Activated T-helper 2 cell treated with anti-CD3 and anti-CD28 coated beads, Interferon-gamma antibody, Interleukin-2, Interleukin-4, amounts not matched to agents 10 μg/mL and 5 μg/mL and 100 μg/mL, durations not matched to agents 14 hours and 24 hours and 36 hours (primary cell): ENCODE measurements at places on chromosomes 16 and 17. TPM values are rescaled to one million over a fixed set of nuclear protein-coding genes. Genes with fewer than 3 reads are reported as not detected.
A peak's percentile ranks its signal among the peaks of the same experiment; 100 is the strongest.

DNA sequence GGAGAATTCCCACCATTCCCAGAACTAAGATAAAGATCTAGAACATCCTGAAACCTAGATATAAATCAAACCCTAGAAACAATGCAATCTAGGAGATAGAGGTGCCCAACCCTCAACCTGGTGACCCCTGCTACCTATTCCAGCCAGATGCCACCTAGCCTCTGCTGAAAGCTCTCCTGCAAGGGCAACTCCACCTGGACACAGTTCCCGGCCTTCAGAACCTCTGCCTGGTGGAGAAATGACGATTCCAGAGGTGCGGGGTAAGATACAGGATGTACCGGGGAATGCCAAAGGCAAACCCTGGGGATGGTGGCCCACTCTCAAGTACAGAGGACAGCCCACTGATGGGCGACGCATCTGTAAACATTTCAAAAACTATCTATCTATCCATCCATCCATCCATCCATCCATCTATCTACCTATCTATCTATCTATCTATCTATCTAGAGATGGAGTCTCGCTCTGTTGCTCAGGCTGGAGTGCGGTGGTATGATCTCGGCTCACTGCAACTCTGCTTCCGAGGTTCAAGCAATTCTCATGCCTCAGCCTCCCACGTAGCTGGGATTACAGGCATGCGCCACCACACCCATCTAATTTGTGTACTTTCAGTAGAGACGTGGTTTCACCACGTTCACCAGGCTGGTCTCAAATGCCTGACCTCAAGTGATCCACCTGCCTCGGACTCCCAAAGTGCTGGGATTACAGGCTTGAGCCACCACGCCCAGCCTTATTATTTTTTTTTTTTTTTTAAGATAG is 19.0 kb downstream of the MEAK7 start:
- H3K27me3 ChIP-seq = no peaks in the 10 kb centered on the region
- no peak for DNase-seq
- H3K4me1 ChIP-seq = no peaks in the 10 kb centered on the region
- H3K27ac ChIP-seq = no peak overlapping the region
- no peak overlapping the region for H3K4me3 ChIP-seq
- H3K36me3 ChIP-seq = peaks cover 46% of the 10 kb centered on the region

SMTNL2 gene
- total RNA-seq = not detected in 2 replicates

GRCh38 chr16:68750193-68750695 is 13.2 kb downstream of the CDH1 start:
- DNase-seq = no peak
- H3K4me1 ChIP-seq = peaks cover 27% of the 10 kb centered on the region
- H3K27ac ChIP-seq = no peak overlapping the region
- H3K27me3 ChIP-seq = peaks cover 20% of the 10 kb centered on the region
- no peaks in the 10 kb centered on the region for H3K36me3 ChIP-seq

GRCh38 chr16:84884596-84885341 is 65.0 kb downstream of the CRISPLD2 start:
- no peak for DNase-seq
- no peak overlapping the region for H3K4me3 ChIP-seq
- H3K27ac ChIP-seq = no peak overlapping the region
- H3K36me3 ChIP-seq = no peaks in the 10 kb centered on the region
- peaks cover 3% of the 10 kb centered on the region for H3K27me3 ChIP-seq
- H3K4me1 ChIP-seq = peaks cover 3% of the 10 kb centered on the region

DNA sequence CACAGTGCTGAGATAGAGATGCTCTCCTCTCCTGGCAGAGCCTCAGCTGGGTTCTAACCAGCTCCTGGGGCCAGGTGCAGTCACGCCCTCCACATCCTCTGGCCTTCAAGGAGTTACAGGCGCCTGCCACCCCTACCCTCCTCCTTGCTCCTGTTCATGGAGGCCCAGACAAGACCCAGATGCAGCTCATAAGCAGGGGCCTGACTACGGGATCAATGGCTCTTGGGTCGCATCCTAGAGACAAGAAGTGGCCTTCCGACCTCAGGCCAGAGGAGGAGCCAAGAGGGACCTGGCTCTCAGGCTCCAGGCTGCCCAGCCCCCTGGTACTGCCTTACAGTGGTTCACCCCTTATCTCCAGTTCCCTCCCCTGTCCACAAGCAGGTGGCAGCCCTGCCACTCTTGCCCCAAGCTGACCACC is 23.0 kb downstream of the ARHGAP27 start:
- H3K27me3 ChIP-seq = no peaks in the 10 kb centered on the region
- peaks cover 43% of the 10 kb centered on the region for H3K4me1 ChIP-seq
- peak overlapping the region; percentile 96 for H3K27ac ChIP-seq
- no peak for DNase-seq

ENPP7 gene
- total RNA-seq = not detected in 2 replicates

METTL9 gene
- 73.9 and 75.8 TPM in 2 replicates for total RNA-seq

DNA sequence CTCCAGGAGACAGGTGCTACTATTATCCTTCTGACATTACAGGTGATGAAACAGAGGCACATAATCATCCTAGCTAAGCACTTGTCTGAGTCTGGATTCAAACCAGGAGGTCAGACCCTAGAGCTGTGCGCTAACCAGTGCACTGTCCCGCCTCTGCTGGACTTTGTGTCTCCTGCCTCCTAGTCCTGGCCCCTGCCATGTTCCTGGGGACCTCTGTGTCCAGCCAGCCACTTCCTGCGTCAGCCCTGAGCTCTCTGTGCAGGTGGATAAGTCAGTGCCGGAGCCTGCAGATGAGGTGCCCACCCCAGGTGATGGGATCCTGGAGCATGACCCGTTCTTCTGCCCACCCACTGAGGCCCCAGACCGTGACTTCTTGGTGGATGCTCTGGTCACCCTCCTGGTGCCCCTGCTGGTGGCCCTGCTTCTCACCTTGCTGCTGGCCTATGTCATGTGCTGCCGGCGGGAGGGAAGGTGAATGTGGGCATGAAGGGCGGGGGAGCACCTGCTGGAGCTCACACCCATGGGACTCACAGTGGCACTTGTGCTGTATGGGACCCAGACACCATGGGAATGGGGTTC is 4.2 kb downstream of the SGCA start:
- H3K4me1 ChIP-seq = peaks cover 15% of the 10 kb centered on the region
- no peak overlapping the region for H3K27ac ChIP-seq
- H3K4me3 ChIP-seq = no peak overlapping the region
- no peaks in the 10 kb centered on the region for H3K27me3 ChIP-seq

C16orf54 gene
- 18.0 and 18.5 TPM in 2 replicates for total RNA-seq

TRIM47 gene
- total RNA-seq = 22.5 and 24.5 TPM in 2 replicates

- H3K4me1 ChIP-seq = peaks cover 3% of the 10 kb centered on the region
- H3K27me3 ChIP-seq = peaks cover 21% of the 10 kb centered on the region
- peak; percentile 80 for DNase-seq
- H3K36me3 ChIP-seq = no peaks in the 10 kb centered on the region
Measured at GRCh38 chr17:81967533-81968395, 6.8 kb upstream of the NOTUM start.

C16orf89 gene
- total RNA-seq = not detected in 2 replicates

NPIPB9 gene
- 3.1 and 4.0 TPM in 2 replicates for total RNA-seq

DNA sequence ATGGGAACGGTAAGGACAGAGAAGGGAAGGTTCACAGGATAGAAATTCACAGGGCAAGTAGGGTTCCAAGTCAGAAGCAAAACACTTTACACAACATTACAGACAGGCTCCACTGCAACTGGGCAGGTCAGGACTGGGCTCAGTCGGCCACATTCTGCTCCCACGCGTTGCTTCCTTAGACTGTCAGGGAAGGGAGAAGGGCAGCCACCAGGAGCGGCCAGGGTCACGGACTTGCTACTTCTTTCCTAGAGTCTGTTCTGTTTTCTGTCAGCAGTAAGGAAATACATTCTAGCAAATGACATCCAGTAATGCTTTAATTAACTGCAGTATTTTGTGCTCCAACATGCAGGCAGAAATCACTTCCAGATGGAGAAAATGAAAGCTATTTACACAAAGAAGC is 160.3 kb upstream of the RPH3AL start:
- no peak overlapping the region for H3K4me3 ChIP-seq
- no peak for DNase-seq
- no peak overlapping the region for H3K27ac ChIP-seq
- no peaks in the 10 kb centered on the region for H3K27me3 ChIP-seq

DNA sequence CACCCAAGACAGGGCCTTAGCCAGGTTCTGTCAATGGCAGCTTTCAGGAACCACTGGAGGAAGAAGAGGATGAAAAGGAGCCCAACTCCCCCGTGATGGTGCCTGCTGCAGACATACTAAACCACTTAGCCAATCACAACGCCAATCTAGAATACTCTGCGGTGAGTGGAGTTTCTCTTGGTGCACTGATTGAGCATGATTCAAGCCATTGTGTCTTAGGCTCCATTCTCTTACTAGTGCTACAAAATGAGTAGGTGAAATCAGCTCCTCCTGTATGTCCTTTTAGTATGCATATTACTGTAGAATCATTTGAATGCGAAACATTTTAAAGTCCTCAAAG is 1.4 kb downstream of the SETD6 start:
- peaks cover 31% of the 10 kb centered on the region for H3K4me1 ChIP-seq
- no peaks in the 10 kb centered on the region for H3K27me3 ChIP-seq
- DNase-seq = no peak
- H3K36me3 ChIP-seq = peaks cover 43% of the 10 kb centered on the region

DNA sequence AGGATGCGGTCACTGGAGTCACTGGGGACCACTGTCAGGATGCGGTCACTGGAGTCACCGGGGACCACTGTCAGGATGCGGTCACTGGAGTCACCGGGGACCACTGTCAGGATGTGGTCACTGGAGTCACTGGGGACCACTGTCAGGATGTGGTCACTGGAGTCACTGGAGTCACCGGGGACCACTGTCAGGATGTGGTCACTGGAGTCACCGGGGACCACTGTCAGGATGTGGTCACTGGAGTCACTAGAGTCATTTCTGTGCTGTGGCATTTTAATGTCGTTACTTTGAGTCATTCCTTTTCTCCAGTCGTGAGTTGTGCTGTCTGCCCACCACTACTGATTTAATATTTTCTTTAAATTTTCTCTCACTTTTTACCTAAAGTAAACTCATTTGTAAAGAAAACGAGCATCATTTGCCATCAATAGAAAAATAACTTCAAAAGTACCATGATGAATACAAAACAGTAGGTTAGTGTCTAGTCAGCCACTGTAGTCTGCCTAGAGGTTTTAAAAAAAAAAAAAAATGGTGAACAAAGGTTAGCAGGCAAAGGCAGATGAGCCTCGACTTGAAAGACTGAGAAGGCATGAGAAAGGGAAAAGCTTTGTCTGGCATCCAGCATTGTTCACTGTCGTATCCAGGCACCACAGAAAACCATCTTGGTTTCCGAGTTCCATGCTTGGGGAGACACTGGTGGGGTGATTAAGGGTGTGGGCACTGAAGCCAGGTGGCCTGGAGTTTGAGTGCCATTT is 346.6 kb downstream of the SNX29 start:
- H3K27me3 ChIP-seq = no peaks in the 10 kb centered on the region
- no peaks in the 10 kb centered on the region for H3K36me3 ChIP-seq
- peak; percentile 15 for DNase-seq

BCL7C gene
- total RNA-seq = 26.8 and 27.1 TPM in 2 replicates

GRCh38 chr17:73549841-73550430 is 94.3 kb downstream of the SDK2 start:
- no peak overlapping the region for H3K27ac ChIP-seq
- H3K4me1 ChIP-seq = no peaks in the 10 kb centered on the region
- H3K4me3 ChIP-seq = no peak overlapping the region
